Mucosa of gallbladder (tissue), 1 donor: ENCODE measurements at places on chromosomes 1 and 21. TPM values are rescaled to one million over a fixed set of nuclear protein-coding genes. Genes with fewer than 3 reads are reported as not detected.

Gene C1orf185
- not detected for total RNA-seq

Gene SPATA21
- not detected for total RNA-seq

Gene AMY1B
- not detected for total RNA-seq

Gene CD247
- 5.2 TPM for total RNA-seq
